ENCODE measurements at places on chromosomes 11 and 22.

DNA sequence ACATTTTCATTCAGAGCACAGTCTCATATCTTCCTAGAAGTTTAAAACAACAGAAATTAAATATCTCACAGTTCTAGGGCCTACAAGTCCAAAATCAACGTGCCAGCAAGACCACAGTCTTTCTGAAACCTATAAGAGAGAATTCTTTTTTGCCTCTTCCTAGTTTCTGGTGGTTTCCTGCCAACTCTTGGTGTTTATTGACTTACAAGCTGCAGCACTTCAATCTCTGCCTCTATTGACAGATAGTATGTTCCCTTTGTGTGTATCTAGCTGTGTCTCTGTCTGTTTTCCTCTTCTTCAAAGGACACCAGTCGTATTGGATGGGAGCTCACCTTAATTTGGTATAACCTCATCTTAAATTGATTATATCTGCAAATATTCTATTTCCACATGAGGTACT lies 347.5 kb downstream of the DCDC1 start:
- no peak for DNase-seq

DNA sequence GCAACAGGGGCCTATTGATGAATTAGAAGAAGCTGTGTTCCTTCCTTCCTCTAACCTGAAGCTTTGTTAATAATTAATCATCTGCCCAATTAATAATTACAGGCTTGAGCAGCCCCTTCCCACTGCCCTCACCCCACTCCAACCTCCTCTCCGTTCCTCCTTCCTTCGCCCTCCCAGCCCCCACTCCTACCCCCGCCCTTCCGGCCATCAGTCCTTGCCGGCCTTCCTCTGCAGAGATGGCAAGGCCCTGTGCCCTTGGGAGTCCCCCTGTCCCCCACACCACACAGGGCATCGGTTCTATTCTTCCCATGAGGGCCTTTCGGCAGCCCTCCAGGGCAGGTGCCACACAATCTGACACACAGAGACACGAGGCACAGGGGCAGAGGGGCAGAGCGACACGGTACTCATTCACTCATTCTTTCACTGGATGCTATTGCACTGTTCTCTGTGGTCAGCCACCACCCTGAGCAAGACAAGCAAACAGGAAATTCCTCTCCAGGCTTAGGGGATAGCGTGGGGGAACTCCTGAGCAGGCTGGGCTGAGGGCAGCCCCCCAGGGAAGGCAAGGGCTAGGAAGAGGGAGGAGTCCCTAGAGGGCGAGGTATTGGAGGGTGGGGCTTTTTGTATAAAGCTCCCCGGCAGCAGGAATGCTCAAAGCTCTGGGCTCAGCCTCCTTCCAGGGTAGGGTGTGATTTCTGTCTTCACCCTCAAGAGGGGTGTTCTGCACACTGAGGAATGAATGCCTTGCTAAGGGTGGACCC lies 14.7 kb downstream of the MGAT3 start:
- peak; percentile 51 for DNase-seq

GRCh38 chr22:43922123-43922522 lies 1.5 kb upstream of the PNPLA3 start:
- DNase-seq = no peak

DNA sequence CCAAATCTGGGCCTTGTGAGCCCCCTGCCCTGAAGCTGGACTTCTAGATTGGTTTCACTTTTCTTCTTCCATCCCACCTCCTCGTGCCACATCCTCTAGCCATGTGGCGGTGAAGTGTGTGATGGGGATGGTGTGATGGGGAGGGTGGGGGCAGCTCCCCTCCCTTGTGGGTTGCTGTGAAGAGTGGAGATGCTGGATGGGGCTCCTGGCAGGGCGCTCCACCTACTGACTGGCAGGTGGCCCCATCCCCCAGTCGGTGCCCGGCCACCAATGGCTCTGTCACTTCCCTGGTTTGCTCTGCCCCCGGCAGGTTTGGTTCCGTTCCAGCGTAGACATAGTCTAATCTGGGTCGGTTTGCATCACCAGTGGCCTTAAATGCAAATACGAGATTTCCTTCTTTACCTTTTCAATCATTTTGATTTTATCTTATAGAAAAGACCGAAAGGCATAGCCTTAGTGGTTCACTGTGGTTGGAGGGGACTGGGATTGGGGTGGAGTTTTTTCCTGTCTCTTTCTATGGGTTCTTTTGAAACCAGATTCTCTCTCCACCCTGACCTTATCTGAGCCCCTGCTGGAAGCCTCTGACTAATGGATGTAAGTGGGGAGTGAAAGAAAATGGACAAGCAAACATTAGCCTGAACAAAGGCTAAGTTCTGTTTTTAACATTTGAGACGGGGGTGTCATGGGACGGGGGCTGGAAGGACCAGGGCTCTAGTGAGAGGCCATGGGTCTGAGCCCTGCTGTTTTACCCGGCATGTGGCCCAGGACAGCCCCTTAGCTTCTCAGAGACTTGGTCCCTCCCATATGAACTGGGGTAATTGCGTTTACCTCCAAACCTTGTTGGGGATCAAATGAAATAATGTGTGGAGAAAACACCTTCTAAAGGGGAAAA lies 149.3 kb downstream of the CACNA1I start:
- DNase-seq = no peak

- no peak for DNase-seq
Observed at GRCh38 chr11:117618982-117619355, 178.0 kb downstream of the DSCAML1 start.

DNA sequence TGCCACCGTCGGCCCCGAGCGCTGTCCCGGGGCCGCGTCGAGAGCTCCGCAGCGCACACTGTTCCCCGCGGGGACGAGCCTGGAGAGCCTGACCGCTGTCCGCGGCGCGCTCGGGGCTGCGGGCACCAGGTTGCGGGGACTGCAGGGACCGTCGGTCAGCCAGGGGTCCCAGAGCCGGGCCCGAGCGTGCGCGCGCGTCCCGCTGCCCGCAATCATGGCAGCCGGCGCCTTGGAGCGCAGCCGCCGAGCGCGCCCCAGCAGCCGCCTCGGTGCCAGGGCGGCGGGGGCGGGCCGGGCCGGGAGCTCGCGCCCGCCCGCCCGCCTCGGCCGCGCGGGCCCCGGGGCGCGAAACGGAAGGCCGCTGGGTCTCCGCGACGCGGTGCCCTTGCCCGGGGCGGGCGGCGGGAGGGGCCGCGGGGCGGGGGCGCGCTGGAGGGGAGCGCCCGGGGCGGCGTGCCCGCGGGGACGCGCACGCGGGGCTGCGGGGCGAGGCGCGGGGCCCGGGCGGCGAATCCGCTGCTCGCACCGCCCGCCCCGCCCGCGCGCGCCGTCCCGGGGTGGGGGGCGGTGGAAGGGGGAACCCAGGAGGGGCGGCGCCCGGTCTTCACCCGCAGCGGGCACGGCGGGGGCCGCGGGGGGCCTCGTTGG lies 79.4 kb upstream of the PPARA start:
- DNase-seq = peak; percentile 48

DNA sequence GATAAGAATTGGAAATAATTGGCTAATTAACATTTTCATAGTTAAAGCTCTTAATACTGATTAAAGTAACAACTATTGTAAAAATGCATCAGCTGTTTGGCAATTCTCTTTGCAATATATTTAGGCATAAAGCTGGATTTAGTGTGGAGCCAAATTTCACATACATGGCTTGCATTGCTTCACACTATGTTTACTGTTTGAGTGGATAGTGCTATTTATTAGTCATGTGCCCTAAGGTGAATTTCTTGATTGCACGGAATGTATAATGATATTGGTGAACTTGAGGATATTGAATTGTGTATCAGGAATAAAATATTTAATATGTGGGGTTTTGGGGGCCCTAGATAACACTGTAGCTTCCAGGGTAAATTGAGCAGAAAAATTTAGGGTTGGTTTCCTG lies 100.9 kb downstream of the AASDHPPT start:
- DNase-seq = no peak

- peak; percentile 20 for DNase-seq
Observed at GRCh38 chr11:36292311-36292722, 3.1 kb upstream of the COMMD9 start.

- no peak for DNase-seq
Observed at GRCh38 chr11:103923451-103923931, 112.9 kb upstream of the DDI1 start.

DNA sequence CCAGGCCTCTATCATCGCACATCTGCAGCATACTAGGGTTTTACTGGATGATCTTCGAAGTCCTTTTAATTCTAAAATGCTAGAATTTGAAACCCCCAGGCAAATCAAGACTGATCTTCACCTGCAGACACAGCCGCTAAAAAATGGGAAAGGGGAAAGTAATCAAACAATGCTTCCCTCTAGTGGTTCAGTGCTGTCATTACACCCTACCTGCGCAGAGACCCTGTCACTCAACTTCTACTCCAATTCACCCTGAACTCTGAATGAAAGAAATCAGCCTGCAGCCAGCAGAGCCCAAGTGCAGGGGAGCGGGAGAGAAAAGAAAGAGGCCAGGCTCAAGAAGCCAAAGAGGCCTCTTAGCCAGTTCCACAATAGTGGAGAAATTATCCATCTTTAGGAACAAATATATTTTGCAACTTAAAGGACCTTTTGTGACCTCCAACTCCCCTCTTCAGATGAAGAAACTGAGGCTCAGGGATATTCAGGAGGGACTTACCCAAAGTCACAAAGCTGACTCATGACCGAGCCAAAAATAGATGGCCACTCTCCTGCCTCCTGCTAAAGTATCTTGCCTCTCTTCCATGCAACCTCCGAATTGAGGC lies 33.0 kb downstream of the SERGEF start:
- peak; percentile 20 for DNase-seq

DNA sequence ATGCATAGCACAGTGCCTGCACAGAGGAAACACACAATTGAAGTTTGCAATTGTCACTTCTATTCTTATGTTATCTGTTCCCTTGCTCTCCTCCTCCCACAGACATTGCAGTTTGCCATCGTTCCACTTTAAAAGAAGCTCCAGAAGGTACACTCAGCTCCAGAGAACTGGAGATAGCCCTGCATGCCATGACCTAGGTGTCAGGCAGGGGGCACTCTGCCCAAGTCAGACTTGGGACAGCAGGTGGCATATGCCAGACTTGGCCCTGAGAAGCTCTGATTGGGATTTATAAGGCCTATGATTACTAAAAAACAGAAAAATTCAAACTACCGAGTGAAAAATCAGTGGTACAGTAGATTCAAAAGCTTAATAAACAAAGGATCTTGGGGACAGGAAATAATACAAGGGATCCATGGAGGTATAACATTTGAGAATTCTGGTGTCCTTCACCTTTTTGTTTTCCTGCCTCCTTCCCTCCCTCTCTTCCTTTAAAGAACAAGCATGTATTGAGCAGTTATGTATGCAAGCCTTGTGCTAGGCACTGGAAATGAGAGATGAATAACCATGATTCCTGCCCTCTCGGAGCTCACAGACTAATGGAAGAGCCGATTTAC lies 40.0 kb downstream of the TENM4 start:
- no peak for DNase-seq

DNA sequence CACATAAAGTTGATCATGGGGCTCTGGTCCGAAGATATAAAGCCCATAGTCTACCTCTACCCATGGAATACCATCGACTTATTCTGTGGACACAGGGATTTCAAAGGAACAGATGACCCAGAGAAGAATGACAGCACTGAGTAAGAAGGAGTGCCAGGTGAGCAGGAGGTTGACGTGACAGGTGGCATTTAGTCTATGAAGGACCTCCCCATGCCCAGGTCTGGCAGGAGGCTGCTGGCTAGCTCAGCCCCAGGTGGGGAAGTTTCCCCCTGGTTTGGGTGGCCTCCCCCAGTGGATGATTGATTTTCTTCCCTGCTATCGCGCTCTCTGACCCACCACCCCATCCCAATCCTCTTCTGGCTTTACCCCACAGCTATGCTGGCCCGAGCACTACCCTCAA lies 39.1 kb downstream of the KCNC1 start:
- no peak for DNase-seq

GRCh38 chr11:41102471-41102870 lies 357.0 kb downstream of the LRRC4C start:
- DNase-seq = no peak

- no peak for DNase-seq
Observed at GRCh38 chr11:116333001-116333535, 439.7 kb downstream of the BUD13 start.

- DNase-seq = no peak
Observed at GRCh38 chr11:59255281-59255680, 42.6 kb upstream of the MPEG1 start.

GRCh38 chr11:75907906-75908527 lies 93.0 kb downstream of the UVRAG start:
- no peak for DNase-seq

- DNase-seq = no peak
Observed at GRCh38 chr22:45889539-45890350, 87.2 kb downstream of the WNT7B start.

DNA sequence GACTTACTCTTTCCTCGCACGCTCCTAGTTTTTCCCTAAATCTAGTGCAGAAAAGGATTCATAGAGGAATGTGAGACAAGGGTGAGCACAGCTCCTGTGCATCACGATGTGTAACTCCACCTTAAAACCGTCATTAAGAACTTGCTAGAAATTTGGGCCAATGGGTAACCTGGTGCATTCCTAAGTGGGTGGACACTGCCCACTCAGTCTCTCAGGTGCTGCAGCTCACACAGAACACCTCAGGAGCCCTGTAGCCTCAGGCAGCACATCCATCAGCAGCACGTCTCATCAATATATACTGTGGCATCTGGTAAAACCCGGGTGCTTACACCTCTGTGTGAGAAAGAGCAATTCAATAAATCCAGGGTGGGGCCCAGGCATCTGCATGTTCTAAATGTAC lies 12.4 kb downstream of the POU2AF3 start:
- no peak for DNase-seq
